ENCODE measurements at places on chromosomes 5 and 9. TPM values are rescaled to one million over a fixed set of nuclear protein-coding genes. Genes with fewer than 3 reads are reported as not detected.

The MEIKIN gene
- polyA plus RNA-seq = not detected

The CCDC192 gene
- 0.20 TPM for polyA plus RNA-seq

The OR1J4 gene
- not detected for polyA plus RNA-seq

The DMRT3 gene
- not detected for polyA plus RNA-seq

The C8G gene
- polyA plus RNA-seq = 0.50 TPM

The FOXI1 gene
- not detected for polyA plus RNA-seq

The PCSK1 gene
- polyA plus RNA-seq = not detected

The CTNNAL1 gene
- polyA plus RNA-seq = 80.0 TPM

The MCIDAS gene
- polyA plus RNA-seq = not detected

The RPL37 gene
- 1,697 TPM for polyA plus RNA-seq

The ROPN1L gene
- not detected for polyA plus RNA-seq

The CRHBP gene
- polyA plus RNA-seq = not detected

The ADAMTS16 gene
- polyA plus RNA-seq = not detected

The KDM4C gene
- 18.6 TPM for polyA plus RNA-seq

The ADAMTS6 gene
- polyA plus RNA-seq = 1.0 TPM

The UGT3A1 gene
- polyA plus RNA-seq = not detected

The CHSY3 gene
- not detected for polyA plus RNA-seq

The TSSK1B gene
- polyA plus RNA-seq = not detected

The CER1 gene
- not detected for polyA plus RNA-seq

The TRIO gene
- polyA plus RNA-seq = 11.2 TPM

The PCDHA6 gene
- not detected for polyA plus RNA-seq

The SNAPC4 gene
- polyA plus RNA-seq = 7.8 TPM

The DMGDH gene
- 0.54 TPM for polyA plus RNA-seq

Measured in GM12878 (cell line).